GM03348 (cell line): ENCODE measurements at places on chromosomes 12 and 14.

GRCh38 chr14:30277268-30277667, 281.7 kb upstream of the G2E3 start:
- DNase-seq: no peak

DNA sequence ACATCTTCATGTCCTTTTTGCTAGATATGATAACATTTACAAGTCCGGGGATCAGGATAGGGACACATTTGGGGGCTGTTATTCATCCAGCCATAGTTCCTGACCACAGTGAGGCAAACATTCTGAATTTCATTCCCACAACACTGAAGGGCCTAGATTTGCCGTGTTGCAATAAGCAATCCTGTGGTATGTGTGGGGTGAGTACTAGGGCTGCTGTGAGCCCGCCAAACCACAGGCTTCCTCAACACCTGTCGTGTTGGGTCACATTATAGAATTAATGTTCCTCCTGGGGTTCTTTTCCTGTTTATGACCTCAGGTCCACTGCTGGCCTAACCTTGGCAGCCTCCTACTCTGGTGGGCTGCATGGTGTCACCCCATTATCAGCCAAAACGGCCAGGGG, 119.2 kb downstream of the TBC1D30 start:
- no peak for DNase-seq

GRCh38 chr12:31584782-31585181, 6.2 kb downstream of the DENND5B start:
- no peak for DNase-seq

GRCh38 chr12:12954356-12954755, 2.4 kb upstream of the GPRC5D start:
- no peak for DNase-seq

DNA sequence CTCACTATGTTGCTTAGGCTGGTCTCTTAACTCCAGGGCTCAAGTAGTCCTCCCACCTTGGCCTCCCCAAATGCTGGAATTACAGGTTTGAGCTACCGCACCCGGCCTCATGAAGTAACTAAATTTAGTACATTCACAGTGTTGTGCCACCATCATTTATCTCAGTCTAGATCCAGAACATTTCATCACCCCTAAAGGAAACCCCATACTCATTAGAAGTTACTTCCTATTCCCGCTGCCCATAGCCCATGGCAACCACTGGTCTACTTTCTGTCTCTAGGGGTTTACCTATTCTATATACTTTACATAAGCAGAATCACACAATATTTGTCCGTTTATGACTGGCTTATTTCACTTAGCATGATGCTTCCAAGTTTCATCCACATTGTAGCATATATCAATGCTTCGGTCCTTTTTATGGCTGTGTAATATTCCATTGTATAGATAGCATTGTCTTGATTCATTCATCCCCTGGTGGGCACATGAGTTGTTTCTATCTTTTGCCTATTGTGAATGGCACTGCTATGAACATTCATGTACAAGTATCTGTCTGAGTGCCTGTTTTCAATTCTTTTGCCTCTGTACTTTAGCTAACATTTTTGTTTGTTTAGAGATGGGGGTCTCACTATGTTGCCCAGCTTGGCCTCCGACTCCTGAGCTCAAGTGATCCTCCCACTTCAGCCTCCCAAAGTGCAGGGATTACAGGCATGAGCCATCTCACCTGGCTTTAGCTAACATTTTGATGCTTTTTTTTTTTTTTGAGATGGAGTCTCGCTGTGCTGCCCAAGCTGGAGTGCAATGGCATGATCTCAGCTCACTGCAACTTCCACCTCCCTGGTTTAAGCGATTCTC, 10.2 kb upstream of the SH2B3 start:
- no peak for DNase-seq

- no peak for DNase-seq
Measured at GRCh38 chr14:50649691-50650090, 18.4 kb downstream of the SAV1 start.

DNA sequence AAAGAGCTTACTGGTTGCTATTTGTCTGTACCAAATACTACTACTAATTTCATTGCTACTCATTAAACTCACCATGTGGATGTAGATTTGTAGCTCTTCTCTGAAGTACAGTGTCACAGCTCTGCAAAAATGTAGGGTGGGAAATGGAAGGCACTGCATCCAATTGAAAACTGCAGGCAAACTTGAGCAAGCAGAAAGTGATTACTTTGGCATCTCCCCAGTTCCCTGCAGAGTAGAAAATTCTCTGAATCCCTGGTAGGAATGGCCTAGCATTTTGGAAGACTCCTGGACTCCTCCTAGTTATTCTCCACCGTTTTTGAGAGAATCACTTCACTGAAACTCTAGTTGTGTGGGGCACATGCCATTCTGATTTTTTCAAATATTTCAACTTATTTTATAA, 239.1 kb downstream of the DIO2 start:
- no peak for DNase-seq

- peak; percentile 50 for DNase-seq
Measured at GRCh38 chr14:103881268-103882201, 34.2 kb upstream of the PPP1R13B start.

- no peak for DNase-seq
Measured at GRCh38 chr14:100548939-100549338, 38.3 kb downstream of the BEGAIN start.

DNA sequence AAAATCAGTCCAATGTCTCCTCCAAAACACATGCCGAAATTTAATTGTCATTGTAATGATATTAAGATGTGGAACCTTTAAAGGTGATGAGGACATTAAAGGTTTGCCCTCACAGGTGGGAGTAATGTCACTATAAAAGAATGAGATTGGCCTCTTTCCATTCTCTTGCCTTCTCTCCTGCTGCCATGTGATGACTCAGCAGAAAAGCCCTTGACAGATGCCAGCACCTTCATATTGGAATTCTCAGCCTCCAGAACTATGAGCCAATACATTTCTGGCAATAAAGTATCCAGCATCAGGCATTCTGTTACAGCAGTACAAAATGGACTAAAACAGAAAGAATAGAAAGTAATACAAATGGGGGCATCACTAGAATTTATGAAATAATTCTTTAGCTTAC, 609.7 kb downstream of the SLC16A7 start:
- DNase-seq: peak; percentile 4
